Camera-type eye (tissue), 1 donor: ENCODE measurements at places on chromosomes 5 and 9. TPM values are rescaled to one million over a fixed set of nuclear protein-coding genes. Genes with fewer than 3 reads are reported as not detected.

Gene IL7R
- 0.82 TPM for total RNA-seq

Gene NUTM2F
- not detected for total RNA-seq

Gene ECSCR
- total RNA-seq, result 10.8 TPM

Gene MGAT1
- total RNA-seq, result 105 TPM

Gene TYRP1
- total RNA-seq, result 326 TPM
